D721Med (cell line): ENCODE measurements at places on chromosomes 2 and 18.

- no peak for DNase-seq
Observed at GRCh38 chr2:56455642-56456041, 271.9 kb downstream of the CCDC85A start.

- DNase-seq = no peak
Observed at GRCh38 chr2:195319548-195320412, 337.2 kb upstream of the SLC39A10 start.

GRCh38 chr18:53864770-53865169 is 359.7 kb downstream of the MBD2 start:
- no peak for DNase-seq

GRCh38 chr2:131104487-131105155 is 515 bp upstream of the PLEKHB2 start:
- DNase-seq = peak; percentile 40

GRCh38 chr18:42745931-42746330 is 369.6 kb downstream of the RIT2 start:
- no peak for DNase-seq

DNA sequence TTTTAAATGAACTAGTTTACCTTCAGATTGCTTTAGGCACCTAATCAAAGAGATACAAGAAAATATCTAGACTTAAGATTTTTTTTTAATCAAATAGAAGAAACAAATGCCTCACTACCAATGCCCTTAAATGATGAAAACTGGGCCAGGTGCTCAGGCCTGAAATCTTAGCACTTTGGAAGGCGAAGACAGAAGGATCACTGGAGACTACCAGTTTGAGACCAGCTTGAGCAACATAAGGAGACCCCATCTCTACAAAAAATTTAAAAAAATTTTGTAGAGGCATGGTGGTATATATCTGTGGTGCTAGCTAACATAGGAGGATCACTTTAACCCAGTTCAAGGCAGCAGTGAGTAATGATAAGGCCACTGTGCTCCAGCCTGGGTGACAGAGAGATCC is 675.1 kb downstream of the NRXN1 start:
- no peak for DNase-seq

DNA sequence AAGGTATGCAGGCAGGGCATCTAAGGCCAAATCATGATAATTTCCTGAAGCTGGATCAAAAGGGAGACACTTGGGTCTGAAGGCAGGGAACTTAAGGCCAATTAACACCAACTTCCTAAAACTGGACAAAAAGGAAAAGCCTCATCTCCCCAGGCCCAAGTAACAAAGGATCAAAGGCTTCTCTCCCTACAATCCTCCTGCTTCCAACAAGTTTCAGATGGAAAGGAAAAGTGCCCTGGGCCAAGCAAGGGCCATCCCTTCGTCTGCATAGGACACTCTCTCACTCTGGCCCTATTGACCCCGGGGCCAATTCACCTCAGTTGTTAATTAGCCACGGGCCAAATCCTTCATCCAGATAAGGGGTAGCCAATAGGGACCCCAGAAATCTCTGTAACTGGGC is 1335.8 kb upstream of the CDH2 start:
- DNase-seq = no peak

GRCh38 chr2:58131191-58132011 is 84.8 kb downstream of the VRK2 start:
- DNase-seq = no peak

DNA sequence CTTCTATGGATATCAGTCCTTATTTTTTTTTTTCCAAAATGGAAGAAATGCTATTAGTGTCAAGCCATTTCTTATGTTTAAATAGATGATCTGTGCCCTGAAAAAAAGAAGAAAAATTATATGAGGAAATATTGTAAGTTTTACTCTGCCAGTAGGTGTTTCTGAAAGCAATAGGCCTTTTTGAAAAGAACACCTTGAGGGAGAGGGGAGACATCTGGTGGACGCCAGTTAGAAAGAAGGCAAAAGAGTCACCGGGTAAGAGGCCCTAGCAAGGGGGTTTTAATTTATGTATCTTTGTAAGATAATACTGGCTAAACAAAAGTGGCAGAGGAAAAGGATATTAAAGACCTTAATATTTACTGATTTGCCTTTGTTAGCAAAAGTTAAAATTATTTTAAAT is 56.1 kb downstream of the DYNAP start:
- DNase-seq = no peak

DNA sequence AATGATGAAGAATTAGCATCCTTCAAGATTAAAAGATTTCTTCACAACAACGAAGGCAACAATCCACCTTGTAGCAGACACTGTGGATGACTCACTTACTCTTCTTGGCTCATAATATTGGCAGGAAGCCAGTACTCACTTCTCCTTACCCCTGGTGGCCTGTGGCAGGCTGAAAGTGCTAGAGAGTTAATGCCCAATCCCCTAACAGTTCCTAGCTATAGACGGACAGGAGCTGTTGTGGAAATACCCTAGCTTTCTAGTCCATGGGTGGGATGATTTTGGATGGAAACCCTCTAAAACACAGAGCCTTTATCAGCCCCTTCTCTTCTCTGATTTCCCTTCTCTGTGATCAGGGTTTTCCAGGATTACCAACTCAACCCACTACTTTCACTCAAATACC is 128.6 kb upstream of the NYAP2 start:
- DNase-seq = no peak

DNA sequence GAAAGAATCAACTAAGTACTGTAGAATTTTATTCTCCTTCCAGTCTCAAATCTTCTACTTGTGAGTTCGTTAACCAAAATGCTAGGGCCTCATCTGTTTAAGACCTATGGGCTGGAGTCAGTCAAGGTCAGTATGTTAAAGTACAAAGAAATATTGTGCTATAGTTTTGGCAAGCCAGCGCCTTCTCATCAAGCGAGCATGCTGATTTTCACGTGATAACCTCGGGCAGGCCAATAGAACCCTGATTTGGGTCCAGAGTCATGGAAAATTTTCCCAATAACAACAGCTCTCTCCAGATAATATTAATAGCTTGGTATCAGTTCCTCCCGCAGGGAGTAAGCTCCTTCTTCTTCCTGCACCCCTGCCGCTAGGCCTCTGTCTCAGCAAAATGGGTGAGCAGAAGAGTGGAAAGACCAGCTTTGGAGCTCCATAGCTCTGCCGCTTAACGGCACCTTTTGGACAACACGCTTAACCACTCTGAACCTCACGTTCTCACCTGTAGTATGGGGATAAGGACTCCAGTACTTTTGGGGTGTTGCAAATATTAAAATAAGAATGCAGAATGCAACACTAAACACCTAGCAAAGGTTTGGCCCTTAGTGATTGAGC is 11.7 kb downstream of the CABLES1 start:
- DNase-seq = no peak

DNA sequence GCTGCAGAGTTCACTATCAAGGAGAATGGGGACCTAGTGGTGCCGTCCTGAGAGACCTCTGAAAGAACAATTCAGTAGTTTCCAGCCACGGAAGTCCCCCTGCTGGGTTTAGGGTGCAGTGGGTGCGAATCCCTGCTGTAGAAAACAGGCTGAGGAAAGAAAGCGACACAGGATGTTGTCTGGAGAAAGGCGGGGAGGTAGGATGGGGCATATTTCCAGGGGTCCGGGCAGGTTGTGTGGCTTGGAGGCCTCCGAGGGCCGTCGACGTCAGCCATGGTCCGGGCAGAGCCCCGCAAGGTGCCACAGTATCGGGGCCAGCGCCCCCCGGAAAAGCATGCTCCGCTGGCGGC is 807 bp upstream of the CREB1 start:
- DNase-seq = no peak

- no peak for DNase-seq
Observed at GRCh38 chr2:197324801-197325200, 14.2 kb upstream of the ANKRD44 start.

DNA sequence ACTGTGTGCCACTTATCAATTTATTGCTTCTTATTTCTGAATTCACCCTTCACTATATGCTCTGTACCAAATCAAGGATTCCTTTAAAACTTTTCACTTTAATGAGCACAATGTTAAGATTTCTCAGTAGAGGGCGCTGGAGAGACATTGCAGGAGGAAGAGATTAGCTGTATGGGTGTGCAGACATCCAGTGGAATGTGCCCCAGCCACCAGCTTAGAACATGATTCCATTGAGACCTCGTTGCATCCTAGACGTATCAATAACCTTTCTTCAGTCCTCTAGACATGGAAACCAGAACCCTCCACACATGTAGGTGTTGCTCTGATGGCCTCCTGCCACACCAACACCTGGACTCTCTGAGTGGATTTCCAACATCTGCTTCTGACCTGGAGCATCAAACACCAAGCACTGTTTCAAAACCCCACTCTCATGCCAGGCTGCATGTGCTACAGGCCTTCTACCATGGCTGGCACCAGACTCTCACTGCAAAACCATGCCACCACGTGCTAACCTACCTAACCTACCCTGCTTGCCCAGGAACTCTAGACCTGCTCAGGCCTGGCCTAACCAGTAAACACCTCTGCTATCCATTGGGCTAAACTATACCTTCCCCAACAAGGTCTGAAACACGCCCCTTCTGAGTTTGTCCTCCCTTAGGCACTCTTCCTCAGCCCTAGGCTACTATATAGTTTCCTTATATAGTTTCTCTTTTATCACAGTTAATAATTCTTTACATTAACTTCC is 633.2 kb upstream of the PKDCC start:
- DNase-seq = peak; percentile 13

DNA sequence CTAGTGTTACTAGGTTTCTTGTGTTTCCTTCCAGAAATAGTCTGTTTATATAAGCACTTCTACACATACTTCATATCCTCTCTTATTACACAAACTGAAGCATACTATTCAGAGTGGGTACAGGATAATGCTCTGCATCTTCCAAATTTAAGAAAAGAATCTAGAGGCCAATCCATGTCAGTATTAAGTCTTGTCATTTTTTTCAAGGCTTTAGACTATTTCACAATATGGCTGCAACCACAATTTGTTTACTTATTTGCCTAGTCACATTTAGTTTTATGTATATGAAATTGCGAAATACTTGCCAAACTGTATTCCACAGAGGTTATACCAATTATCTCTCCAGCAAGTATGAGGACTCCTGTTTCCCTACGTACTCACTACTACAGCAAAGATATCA is 27.9 kb downstream of the IWS1 start:
- no peak for DNase-seq

- DNase-seq = no peak
Observed at GRCh38 chr2:57490741-57491140, 555.9 kb upstream of the VRK2 start.

- no peak for DNase-seq
Observed at GRCh38 chr18:2303517-2304238, 267.6 kb downstream of the METTL4 start.

DNA sequence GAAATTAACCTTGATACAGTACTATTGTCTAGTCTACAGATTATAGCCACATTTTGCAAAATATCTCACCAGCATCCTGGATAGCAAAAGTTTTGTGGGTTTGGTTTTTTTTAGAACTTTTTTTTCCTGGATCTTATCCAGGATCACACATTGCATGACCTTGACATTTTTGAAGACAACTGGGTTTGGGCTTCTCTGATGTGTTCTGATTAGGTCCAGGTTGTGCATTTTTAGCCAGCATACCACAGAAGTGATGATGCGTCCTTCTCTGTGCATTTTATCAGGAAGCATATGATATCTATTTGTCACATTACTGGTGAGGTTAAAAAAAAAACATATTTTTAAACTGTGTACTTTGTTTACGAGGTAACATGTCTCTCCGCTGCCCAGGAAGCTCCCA is 221.0 kb upstream of the OSR1 start:
- no peak for DNase-seq

DNA sequence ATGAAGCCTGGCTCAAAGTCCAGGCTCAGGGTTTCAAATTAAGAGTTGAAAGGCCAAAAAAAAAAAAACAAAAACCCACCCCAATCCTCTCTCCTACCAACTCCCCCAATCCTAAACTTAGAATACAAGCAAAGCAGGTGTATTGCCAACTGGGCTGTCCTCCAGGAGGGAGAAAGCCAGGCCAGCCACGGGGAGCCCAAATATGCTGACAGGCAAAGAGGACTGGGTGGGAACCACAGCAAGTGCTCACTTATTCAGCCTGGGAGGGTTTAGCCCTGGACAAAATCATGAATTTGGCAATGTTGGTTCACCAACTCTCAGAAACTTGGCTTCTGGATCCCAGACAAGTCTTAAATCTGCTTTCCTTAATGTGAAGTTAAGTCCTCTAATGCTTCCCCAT is 36.5 kb downstream of the GKN2 start:
- no peak for DNase-seq

- no peak for DNase-seq
Observed at GRCh38 chr2:98127229-98127989, 40.4 kb downstream of the VWA3B start.

- no peak for DNase-seq
Observed at GRCh38 chr2:225041851-225042799, at the start of gene DOCK10. Gene DOCK10, minus strand, starts transcription at chr2:225042468. Its CDS starts 94 bp downstream, at chr2:225042374.

DNA sequence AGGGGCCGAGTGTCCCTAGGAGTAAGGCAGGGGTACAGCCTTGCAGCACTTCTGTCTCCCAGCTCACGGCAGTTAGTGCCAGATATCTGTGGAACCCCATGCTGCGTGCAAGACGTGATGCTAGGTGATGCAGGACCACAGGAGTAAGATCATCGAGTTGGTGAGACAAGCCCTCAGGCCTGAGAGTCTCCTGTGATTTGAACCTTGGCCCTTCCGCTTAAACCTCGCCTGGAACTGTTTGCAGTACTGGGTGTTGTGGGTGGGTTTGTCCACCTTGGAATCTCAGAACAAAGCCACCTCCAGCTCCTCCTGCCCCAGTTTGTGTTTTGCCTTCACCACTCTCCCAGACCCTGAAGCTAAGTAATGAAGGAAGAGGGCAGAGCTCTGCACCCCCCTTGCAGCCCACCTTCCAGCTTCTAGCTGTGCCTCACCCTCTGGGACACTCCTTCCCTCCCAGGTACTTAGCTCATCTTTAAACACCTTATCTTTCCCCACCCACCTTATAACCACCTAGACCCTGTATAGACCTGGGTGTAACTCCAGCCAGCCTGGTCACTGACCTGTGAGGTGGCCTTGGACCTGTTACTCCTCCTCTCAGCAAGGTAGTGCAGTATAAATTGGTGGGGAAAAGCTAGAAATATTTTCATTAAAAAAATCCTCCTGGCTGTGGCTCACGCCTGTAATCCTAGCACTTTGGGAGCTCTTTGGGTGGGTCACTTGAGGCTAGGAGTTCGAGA is 6.6 kb downstream of the CNNM4 start:
- DNase-seq = no peak

DNA sequence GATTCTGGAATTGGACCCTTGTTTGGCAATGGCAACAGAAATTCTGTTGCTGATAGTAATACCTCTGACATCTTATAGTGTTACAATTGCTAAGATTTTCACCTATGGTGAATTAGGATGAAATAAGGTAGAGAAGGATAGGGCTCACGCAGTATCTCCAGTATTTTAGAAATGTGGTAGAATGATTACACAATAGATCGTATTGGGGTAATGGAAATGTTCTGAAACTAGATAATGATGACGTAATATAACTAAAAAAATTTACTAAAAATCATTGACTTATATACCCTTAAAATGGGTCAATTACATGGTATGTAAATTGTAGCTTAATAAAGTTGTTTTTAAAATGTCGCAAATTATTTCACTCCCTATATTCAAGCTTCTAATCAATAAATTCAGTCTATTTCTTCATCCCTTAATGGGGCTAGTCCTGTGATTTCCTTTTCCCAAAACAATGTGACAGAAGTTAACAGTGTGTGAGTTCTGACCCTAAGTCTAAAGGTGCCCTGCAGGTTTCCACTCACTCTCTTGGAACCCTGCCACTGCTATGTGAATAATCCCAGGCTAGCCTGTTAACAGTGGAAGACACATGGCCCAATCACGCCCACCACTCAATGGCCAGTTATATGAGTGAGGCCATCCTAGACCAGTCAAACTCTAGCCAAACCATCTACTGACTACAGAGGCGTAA is 31.2 kb downstream of the USP37 start:
- DNase-seq = no peak

GRCh38 chr2:176383836-176384442 is 114.7 kb downstream of the MTX2 start:
- no peak for DNase-seq
